ENCODE measurements at places on chromosomes 13 and 19.

DNA sequence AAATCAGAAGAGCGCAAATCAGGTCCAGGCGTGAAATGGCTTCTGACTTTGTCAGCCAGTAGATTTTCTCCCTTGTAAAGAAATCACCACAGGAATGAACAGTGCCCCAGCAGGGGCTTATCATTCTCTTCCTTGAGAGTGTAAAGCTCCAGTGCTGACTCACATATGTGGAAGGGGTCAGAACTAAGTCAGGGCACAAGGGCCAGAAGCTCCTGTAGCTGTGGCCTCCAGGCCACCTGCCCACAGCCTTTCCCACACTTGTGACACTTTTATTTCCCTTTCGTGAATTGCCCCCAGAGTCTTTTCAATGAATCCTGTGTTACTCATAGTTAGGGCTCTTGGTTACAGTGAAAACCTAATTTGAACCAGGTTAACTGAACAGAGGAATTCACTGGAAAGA lies 99.6 kb downstream of the SUCLA2 start:
- DNase-seq: no peak

GRCh38 chr19:7018828-7019227 lies 2.4 kb downstream of the MBD3L2B start:
- no peak for DNase-seq

GRCh38 chr19:30145467-30145866 lies 203.4 kb downstream of the URI1 start:
- DNase-seq: no peak

GRCh38 chr19:16626796-16627192 lies 1.2 kb downstream of the MED26 start:
- no peak for DNase-seq

DNA sequence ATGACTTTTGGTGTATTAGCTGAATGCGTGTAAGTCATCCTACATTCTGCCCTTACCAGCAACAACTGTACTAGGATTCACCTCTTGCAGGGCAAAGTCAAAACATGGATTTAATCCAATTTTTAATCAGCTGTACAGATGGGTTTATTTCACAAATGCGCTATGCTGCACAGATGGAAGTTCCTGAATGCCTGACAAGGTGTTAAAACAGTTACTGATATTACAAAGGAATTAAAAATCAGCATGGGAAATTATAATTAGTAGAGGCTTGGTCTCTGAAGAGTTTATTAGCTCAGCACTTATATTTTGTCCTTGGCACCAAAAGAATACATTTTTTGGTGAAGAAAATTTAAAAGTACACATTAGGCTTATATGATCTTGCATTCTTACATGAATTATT lies 448.9 kb downstream of the PCDH9 start:
- no peak for DNase-seq

- DNase-seq: no peak
These were observed 19.7 kb downstream of the SCEL start for GRCh38 chr13:77555246-77555645.

DNA sequence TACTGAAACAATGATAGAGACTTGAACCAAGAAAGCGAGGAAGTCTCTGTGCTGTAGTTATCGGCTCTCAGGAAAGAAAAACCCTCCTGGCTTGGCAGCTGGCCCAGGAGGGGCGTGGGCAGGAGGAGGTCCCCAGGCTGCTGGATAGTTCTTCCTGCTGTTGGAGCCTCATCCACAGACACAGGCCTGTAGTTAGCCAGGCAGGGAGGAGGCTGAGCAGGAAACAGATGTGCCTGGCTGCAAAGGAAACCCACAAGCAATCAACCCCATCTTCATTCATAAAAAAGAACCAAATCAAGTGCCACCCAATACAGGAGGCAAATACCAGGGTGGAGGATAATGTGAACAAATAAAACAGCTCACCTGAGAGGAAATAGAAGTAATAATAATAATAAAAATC lies 86.2 kb downstream of the IRS2 start:
- DNase-seq: no peak

- DNase-seq: peak; percentile 39
These were observed 3.5 kb downstream of the MYO9B start for GRCh38 chr19:17078920-17079709.

DNA sequence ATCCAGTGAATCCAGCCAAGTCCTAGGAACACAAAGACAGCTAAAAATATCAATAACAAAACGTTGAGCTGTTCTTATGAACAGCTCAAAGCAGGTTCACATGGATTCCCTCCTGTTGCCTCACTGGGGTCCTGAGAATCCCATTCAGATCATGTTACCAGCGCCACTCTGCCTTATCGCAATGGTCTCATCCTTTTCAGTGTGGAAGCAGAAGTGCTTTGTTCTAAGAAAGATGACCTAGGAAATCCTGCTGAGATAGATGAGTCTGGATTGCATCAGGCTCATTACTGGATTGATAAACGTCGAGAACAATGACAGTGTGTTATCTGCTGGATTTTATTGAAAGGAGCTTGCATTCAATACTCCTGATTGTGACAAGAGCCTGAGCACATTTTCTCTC lies 87.0 kb downstream of the SLAIN1 start:
- no peak for DNase-seq

DNA sequence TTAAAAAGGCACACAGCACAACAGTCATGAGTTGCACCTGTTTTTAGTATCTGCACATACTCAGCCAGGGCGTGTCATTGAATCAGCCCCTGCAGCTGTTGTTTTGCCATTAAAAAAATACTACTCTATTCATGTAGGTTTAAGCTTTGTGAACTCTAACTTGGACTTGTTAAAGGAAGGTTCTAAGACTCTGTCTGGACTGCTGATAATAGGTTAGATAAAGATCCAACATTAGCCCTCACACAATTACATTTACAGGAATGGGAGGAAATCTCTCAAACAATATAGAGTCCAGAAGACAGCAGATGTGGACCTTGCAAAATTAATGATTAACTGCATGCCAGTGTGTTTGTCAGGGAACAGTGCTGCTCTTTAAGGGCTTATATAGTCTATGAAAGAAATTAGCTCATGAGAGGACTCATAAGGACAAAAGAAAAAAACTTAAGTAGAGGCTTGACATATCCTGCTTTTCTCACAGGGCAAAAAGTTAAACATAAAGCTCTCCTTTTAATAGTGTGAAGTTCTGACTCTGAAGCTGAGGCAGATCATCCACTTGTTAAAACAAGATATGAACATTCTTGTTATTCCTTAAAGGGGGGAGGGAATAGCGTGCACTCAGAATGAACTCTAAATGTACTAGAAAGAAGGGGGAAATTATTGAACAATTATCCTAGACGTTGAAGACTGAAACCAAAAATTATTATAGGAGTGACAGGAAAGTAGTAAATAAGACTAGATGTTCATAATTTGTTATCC lies 243.6 kb downstream of the NDFIP2 start:
- no peak for DNase-seq

- DNase-seq: no peak
These were observed 590.8 kb upstream of the SPRY2 start for GRCh38 chr13:80931766-80932165.

DNA sequence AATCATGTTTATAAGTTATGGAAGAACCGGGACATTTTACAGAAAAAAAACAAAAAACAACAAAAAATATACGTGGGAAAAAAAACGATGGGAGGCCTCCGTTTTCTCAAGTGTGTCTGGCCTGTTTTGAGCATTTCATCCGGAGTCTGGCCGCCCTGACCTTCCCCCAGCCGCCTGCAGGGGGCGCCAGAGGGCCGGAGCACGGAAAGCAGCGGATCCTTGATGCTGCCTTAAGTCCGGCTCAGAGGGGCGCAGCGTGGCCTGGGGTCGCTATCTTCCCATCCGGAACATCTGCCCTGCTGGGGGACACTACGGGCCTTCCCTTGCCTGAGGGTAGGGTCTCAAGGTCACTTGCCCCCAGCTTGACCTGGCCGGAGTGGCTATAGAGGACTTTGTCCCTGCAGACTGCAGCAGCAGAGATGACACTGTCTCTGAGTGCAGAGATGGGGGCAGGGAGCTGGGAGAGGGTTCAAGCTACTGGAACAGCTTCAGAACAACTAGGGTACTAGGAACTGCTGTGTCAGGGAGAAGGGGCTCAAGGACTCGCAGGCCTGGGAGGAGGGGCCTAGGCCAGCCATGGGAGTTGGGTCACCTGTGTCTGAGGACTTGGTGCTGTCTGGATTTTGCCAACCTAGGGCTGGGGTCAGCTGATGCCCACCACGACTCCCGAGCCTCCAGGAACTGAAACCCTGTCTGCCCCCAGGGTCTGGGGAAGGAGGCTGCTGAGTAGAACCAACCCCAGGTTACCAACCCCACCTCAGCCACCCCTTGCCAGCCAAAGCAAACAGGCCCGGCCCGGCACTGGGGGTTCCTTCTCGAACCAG lies 1.8 kb upstream of the APOE start:
- peak; percentile 75 for DNase-seq

GRCh38 chr19:58551577-58552471 lies 3.1 kb downstream of the CHMP2A start:
- no peak for DNase-seq

GRCh38 chr13:46004491-46004890 lies 48.1 kb downstream of the ZC3H13 start:
- no peak for DNase-seq
